ENCODE measurements at places on chromosomes 5 and 9.

DNA sequence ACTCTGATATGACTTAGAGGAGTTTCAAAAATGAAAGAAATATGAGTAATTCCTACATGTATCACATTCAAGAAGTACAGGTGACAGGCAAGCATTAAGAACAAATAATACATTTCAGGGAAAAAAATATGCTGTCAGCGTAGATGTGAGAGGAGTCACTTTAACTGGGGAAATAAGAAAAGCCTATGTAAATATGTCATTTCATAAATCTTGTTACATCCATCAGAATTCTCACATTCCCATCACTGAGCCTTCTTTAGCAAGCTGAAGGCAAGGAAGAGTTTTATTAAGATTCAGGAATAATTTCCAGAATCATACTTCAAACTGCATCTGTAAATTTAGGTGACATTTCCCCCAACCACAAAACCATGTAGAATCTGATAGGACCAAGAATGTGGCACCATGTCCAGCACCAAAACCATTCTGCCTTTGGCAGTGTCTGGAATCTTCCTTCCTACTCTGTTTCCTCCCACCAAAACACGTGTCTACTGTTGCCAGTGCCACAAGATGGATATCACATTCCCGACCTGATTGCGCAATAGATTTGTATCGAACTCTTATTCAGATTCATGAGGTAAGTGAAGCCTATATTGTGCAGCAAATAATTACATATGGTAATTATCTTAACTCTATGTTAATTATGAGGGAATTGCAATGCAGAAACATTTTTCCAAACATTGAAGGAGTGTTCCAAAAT lies 690.9 kb downstream of the ISL1 start:
- no peak for DNase-seq

DNA sequence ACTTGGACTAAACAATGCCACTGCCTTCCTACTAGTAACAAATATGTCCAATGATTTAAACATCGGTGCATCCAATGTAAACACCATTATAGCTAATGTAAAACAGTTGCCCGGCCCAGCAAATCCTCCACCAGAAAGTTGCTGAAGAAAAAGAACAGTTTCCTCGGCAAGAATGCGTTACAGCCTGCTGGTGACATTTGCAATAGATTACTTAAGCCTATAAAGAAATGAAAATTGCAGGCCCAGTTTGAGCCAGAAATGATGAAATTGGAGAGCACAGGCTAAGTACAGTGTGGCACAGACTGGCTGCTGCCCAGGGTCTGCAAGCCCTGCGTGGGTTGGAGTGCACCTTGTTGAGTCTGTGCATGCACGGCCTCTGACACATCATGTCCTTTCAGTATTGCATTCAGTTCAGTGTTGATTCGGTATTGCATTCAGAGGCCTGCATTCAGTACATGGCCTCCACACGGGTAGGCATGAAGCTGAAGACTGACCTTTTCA lies 406.0 kb upstream of the KLF4 start:
- DNase-seq: no peak

DNA sequence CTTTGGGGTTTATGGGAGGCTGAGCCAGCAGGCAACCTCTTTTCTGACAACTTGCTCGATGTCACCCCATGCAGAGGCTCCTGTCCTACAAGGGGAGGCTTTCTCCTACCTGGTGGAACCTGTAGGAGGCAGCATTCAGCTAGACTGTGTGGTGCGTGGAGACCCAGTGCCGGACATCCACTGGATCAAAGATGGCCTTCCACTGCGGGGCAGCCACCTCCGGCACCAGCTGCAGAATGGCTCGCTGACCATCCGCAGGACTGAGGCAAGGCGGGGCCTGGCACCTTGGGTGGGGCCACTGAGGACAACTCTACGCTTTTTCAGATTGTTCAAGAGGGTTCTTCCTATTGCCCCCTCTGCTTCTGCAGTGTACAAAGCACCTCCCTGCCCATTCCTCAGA lies 36.1 kb upstream of the ASS1 start:
- DNase-seq: no peak

DNA sequence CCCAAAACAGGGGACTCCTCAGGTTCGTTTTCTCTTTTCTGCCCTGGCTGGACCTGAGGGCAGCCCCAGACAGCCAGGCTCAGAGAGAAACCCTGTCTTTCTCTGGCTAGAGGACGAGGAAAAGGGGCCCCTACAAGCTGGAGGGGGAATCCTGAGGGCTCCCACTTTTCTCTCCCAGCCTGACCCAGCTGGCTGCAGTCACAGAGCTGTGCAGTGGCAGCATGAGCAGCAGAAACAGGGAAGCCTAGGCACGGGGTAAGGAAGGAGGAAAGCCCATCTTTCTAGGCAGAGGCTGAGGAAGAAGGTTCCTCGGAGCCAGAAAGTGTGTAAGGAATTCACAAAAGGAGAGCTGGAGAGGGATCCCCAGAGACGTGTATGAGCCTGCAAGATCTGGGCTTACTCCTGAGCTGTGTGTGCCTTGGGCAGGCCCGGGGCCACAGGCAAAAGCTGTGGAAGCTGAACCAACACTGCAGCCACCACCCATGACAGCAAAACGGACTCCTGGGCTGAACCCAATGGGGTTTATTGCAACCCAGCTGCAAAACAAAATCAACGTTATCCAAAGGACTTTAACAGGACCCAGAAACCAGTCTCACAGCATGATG lies 16.2 kb downstream of the CAMSAP1 start:
- DNase-seq: no peak

DNA sequence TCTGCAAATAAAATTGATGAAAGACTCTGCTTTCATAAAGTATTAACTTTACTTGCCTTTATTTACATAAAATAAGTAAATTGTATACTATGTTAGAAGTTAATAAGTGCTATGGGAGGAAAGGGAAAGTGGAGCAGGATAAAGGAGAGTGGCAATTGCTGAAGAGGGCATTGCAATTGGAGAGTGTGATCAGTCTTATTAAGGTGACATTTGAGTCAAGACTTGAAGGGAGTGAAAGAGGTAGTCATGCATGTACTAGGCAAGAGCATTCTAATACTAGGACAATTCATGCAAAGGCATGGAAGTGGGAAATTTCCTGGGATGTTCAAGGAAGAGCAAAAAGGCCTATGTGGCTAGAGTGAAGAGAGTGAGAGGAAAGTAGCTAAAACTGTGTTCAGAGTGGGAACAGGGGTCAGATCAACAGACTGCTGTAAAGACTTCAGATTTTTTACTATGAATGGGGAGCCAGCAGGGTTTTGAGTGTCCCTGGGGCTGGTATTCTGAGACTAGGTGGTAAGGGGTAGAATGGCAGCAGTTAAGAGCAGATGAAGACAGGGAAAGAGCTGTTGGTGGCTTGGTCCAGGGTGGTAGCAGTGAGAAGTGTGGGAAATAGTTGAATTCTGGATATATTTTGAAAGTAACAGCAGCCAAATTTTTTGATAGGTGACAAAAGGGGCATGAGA lies 182.3 kb upstream of the RIOK2 start:
- DNase-seq: no peak

DNA sequence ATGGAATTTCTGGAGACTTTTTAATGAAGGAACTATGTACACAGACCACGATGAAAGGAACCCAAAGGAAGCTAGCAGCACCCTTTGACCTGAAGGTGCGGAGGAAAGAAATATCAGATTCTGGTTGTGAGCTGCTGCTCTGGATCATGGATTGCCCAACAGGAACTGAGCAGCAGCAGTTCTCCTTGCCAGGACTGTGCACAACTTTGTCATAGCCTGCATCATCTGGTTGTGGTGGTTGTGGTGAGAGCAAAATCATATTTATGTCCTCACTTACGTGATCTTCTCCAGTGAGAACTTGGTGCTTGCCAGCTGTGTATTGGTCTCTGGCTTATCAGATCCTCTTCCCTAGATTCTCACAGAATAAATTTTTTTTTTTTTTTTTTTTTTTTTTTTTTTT lies 70.7 kb upstream of the LPAR1 start:
- DNase-seq: no peak

DNA sequence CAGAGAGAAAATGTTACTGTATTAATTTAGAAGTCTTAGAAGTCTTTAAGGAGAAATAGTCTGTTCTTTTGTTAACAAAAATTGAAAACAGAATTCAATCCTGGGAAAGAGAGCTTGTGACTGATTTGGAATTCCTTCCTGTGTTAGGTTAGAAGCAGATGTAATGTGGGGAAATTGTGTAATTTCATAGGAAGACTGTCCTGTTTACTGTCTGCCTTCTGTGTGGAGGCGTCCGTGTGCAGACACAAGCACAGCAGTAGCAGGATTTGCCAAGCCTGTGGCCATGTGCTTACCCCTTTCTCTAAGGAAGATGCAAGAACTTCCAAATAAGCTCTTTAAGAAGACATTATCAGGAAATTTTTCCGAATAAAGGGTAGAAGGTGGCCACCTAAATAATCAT lies 36.7 kb upstream of the F2R start:
- DNase-seq: no peak

DNA sequence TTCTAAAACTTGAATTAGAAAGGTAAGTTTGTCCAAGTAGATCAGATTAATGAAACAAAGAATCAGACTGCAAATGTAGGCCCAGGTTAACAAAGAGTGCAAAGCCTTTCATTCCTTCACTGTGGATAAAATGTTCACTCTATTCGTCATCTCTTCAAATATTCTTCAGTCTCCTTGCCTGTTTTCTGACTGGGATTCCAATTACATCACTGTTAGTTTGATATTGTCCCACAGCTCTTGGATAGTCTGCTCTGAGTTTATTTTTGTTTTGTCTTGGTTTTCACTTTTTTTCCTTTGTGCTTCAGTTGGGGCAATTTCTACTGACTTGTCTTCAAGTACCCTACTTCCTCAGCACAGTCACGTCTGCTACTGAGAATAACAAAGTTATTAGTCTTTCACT lies 38.5 kb upstream of the GZMA start:
- no peak for DNase-seq

DNA sequence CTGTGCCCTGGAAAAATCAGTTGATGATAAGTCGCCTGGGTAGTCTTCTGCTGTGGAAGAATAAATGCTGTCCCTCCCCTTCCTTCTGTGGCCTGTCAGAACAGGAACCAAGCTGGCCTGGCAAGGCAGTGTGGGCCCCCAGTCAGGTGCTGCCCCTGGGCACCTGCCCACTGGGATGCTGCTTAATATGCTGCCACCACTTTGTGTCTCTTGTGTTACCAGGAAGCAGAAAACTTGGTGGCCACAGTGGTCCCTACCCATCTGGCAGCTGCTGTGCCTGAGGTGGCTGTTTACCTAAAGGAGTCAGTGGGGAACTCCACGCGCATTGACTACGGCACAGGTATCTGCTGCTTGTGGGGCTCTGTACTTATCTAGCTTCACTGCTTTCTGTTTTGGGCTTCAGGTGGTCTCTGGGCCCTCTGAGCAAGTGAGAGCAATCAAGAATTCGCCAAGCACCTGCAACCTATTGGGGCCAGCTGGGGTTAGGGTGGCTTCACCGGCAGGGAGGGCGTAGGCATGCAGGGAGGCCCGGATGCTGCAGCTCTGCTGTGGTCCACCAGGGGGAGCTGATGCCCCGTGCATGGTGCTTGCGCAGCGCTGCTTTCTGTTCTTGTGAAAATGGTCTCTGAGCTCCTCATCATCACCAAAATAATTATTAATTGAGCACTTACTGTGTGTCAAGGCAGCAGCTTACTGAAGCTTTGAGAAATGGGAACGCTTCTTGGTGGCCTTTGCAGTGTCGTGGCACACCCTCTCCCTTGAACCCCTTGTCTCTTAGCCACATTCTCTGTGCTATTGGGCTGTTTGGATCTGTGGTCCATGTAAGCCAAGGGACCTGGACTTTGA lies 20.3 kb downstream of the PTPA start:
- peak; percentile 77 for DNase-seq

DNA sequence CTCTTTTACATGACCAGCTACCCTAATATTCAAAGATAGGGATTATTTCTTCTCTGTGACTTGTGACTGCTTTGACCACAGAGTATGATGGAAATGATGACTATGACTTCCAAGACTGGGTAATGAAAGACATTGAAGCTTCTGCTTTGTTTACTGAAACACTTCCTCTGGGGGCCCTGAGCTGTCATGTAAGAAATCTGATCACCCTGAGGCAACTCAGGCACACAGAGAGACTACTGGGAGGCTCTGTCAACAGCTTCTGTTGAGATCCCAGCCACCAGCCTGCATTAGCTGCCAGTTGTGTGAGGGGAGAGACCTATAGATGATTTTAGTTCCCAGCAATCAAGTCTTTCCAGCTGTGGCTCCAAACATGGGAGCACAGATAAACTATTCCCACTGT lies 76.5 kb downstream of the KCTD16 start:
- DNase-seq: no peak

DNA sequence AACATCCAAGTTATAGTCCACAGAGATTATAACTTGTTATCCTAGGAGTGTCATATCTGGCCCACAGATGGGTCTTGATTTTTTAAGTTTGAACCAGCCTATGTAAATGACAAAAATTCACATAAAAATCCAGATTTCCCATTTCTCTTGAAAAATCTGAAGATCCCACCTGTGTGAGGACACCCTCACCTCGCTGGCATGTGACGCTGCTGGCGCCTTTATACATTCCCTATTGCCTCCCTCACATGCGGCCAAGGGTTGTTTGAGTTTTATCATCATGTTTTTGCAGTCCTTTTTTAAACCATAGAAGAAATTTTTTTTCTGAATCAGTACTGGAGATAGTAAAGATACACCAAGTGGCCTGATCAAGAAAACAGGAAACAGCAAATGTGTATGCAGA lies 25.9 kb upstream of the PPP1R2B start:
- DNase-seq: no peak

GRCh38 chr5:147391781-147392180 lies 118.1 kb downstream of the DPYSL3 start:
- no peak for DNase-seq

DNA sequence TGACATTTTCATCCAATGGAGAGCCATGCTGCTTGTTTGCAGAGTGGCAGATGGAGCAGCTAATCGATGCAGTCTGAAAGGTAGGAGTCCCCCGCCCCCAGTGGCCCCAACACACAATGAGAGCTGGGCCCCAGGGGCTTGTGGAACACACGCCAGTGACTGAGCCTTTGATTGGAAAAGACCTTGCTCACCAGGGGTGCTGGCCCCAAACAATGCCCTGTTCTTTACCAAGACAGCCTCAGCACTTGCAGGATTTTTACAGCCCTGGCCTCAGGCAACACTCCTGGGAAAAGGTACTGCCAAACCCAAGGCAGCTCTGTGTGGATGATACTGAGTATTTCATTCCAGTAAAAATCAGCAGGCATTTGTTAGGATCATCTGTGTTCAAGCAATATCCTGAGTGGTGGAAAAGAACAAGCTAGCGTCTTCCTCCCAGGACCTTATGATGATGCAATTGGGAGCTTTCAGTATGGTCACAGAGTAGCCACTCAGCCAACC lies 276.8 kb upstream of the CLINT1 start:
- DNase-seq: no peak

DNA sequence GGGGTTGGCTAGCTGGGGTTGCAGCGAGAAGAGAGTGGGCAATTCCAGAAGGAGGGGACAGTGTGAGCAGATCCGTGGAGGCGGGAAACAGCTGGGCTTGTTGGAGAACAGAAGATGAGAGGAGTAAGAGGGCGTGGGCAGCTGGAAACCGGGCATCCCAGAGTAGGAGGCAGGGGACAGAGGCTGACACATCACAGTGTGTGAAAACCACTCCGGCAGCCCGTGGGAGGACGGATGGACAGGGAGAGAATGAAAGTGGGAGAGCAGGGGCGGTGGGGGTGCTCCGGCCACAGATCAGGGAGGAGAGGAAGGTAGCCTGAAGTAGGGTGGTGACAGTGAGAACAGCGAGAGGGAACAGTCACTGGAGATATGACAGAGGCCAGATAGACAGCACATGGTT lies 8.3 kb upstream of the PSMB7 start:
- DNase-seq: no peak

Measured in amygdala (tissue), 56 donors.